ENCODE measurements at places on chromosomes 13 and 19.

DNA sequence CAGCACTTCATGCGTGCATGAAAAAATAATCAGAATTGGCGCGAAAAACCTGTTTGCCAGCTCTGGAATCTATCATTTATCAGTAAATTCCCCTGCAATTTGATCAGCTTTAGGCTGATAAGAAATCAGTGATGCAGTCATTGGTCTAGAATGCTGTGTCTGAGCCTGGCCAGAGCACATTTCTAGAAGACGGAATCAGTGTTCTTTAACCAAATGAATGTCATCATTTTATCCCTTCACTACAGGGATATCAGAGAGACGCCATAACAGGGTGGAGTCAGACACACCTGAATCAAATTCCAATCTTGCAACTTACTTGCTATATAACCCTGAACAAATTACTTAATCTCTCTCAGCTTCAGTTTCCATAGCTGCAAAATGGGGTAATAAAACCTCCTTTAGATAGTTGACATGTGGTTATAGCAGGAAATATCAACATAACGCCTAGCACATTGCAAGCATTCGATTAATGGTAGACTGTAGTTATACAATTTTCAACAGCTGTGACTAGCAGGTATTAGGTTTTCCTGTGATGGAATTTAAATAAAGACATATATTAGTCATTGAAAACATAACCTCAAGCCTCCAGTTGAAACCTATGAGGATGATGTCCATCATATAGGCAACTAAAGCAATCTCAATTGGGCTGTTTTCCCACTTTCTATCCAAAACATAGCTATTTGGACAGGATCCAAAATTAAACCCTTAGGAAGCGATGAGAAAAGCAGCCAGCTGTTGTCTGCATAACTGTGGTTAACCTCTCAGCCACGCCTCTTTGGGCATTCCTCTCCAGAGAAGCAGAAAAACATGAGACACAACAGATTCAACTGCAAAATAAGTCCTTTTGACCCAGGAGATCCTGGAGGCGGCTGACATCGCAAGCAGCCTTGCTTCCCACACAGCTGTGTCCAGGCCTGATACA lies 51.6 kb upstream of the UBL3 start:
- DNase-seq = peak; percentile 72

- no peak for DNase-seq
Measured at GRCh38 chr13:46202188-46202795, 9.4 kb upstream of the LRRC63 start.

DNA sequence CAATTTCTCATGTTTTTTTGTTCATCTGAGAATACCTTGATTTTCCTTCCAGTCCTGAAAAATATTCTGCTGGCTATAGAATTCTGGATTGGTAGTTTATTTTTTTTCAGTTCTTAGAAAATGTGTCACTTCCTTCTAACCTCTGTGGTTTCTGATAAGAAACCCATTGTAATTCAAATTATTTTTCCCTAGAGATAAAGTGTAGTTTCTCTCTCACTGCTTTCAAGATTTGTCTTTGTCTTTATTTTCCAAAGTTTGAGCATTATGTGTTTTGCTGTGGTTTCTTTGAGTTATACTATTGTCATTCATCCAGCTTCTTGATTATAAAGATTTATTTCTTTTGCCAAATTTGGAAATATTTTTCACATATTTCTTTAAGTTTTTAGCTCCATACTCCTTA lies 324.0 kb upstream of the SPRY2 start:
- no peak for DNase-seq

- no peak for DNase-seq
Measured at GRCh38 chr13:112966776-112967175, 2.2 kb upstream of the MCF2L start.

DNA sequence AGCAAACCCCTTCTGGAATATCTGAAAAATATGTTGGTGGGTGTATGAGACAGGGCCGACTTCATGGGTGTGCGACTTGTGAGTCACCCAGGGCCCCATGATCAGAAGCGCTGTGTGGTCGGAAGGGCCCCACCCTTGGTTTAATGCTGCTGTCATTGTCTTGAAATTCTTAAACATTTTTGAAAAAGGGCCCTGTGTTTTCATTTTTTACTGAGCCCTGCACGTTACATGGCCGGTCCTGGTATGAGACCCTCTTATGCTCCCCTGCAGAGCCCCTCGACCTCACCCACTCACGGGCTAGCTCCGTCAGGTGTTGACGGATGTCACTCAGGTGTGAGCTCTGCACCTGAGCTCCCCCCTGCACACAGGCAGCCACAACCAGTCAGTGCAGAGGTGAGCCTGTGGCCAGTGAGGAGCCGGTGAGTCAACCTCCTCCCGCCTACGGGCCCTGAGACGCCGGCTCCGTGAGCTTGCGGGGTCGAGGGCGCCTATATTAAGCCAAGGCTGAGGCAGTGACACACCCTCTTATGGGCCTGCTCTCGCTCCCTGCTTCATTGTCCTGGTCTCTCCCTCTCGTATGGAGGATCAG lies 27.7 kb downstream of the GADD45B start:
- DNase-seq = peak; percentile 79

DNA sequence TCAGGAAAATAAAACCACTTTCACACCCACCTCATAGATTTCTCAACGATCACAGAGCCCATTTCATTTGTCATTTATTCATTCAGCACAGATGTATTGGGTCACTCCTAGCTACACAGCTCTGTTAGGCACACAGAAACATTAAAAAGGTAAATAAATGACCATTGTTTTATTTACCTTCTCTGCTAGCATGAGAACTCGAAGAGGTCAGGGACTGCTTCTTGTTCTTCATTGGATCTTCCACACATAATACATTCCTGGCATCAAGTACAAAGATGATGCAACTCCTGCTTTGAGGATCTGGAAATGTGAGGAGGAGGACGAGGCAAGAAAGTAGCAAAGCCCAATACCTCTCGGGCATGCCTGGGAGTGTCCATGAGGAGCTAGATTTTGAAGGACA lies 168.1 kb downstream of the RBM26 start:
- DNase-seq = no peak

GRCh38 chr19:10998045-10998533 lies 37.3 kb downstream of the SMARCA4 start:
- no peak for DNase-seq

DNA sequence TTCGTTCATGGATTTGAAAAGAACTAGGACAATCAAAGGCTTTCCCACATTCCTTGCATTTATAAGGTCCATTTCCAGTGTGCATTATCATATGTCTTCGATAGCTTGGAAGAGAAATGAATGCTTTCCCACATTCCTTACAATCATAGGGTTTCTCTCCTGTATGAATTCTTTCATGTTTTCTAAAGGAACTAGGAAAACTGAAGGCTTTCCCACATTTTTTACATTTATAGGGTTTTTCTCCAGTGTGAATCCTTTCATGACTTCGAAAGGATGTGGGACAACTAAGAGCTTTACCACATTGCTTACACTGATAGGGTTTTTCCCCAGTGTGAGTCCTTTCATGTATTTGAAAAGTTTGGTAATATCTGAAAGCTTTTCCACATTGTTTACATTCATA lies 19.8 kb downstream of the ZNF709 start:
- no peak for DNase-seq

- no peak for DNase-seq
Measured at GRCh38 chr13:95067303-95067702, 233.9 kb downstream of the ABCC4 start.

GRCh38 chr13:25468325-25469168 lies 96.8 kb downstream of the ATP8A2 start:
- peak; percentile 89 for DNase-seq

DNA sequence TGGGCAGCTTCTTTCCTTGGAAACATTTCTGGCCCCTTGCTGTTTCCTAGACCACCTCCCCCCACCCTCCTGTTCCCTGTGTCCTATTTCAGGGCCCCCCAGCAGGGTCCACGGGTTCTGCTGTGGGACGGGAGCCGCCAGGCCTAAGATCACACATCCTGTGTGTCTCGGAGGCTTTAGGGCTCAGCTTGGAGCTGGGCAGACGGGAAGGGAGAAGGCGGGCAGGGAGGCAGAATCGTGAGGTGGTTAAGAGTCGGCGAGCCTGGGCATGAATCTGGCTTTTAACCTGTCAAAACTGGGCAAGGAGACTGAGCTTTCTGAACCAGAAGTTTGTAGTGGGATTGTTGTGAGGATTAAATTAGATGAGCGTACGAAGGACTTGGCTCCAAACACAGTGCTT lies 4.8 kb downstream of the KCNC3 start:
- DNase-seq = no peak

- no peak for DNase-seq
Measured at GRCh38 chr13:114120591-114121011, 11.8 kb downstream of the RASA3 start.

DNA sequence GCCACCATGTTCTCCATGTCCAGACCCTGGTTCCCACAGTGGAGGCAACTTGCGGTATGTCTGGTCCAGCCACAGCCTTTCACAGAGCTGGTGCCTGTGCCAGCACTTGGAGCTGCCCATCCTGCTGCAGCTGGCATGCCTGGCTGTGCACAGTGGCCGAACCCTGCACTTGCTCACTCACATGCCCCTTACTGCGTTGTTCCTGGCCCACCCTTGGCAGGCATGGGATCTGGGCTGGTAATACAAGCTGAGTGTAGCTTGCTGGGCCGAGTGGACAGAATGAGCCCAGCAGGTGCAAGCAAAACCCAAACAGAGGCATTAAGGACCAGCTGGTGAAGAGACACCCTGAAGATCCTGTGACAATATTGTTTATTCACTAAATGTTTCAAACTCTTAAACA lies 583.9 kb upstream of the SLITRK6 start:
- DNase-seq = no peak

GRCh38 chr13:24142886-24143285 lies 17.6 kb upstream of the SPATA13 start:
- DNase-seq = no peak

GRCh38 chr13:42561752-42562467 lies 12.0 kb upstream of the TNFSF11 start:
- no peak for DNase-seq

DNA sequence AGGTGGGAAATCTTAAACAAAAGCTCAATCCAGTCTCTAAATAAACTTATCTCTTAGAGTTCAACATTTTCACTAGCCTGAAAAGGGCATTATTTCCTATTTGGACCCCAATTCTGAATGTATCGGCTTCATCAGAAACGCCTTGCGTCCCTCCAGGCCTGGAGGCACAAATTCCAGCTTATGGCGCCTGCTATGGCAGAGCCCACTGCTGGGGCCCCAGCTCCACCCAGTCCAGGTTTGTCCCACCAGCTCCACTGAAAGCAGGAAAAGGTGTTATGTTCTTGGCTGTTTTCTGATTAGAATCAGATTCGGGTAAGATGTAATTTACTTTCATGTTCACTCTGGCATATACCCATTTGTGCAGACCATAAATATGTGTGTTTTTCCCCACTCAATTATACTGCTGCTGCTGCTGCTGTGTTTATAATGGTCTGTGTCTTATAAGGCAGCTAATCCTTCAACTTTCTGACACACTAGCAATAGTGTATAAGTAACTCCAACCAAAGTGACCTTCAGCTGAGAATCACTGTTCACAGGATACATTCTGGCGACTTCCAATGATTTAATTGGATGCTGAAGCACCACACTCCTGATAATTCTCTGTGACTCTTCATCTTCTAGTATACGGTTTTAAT lies 6.4 kb downstream of the IRS2 start:
- DNase-seq = no peak

DNA sequence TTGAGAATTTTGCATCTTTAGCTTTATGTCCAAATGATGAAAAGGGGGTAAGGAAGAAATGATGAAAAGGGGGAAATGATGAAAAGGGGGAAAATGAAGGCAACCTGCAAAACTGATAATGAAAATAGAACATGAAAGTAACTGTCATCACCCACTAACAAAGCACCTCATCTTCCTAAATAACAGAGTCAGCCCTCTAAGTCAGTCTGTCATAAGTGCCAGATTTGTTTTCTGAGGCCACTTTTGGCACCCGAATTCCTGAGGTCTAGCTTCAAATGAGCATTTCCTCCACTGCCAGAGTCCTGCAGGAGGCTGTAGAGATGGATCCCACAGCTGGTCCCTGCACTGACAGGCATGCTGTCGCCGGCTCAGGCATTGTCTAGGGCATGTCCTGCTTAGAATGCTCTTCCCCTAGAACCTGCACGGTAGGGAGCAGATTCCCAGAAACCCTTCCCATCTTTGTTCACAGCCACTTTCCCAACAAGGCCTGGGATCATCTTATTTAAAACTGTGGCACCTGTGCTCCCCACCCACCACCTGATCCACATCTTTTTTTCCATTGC lies 25.3 kb downstream of the RAP2A start:
- no peak for DNase-seq

- DNase-seq = no peak
Measured at GRCh38 chr13:42680748-42681147, 100.6 kb upstream of the FAM216B start.

DNA sequence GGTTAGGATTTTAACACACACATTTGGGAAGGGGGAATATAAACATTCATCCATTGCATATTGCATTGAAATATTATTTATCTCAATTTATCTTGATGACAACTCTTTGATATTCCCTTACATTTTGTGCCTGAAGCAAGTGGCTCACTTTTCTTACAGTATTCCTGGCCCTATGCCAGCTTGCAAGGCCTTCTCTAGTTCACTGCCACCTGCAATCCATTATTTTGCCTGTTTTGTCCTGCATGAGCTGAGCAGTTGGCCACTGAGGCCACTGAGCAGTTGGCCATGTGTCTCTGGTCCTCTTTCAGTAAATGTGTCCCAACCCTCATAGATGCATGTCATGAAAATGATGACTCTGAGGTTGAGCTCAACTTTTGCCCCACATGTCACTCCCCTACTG lies 49.8 kb downstream of the CBY2 start:
- DNase-seq = no peak

DNA sequence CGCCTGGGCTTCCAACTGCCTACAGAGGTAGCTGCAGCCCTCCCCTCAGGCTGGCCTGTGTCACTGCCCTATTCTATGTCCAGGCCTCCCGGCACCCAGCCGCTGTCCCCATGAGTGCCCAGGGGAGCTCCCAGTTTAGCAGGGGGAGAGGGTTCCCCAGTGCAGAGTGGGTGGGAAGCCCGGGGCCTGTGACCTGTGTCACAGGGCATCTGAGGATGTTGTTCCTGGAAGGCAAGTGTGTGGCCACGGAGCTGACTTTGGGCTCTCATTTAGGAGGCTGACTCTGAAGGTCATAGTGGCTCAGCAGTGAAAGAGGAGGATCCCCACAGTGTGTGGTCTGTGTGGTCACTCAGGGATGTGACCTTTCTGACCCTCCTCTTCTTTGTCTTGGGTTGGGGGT lies 25.1 kb downstream of the PPP1R37 start:
- DNase-seq = no peak

GRCh38 chr19:2261438-2262172 lies 5.4 kb upstream of the JSRP1 start:
- DNase-seq = no peak

DNA sequence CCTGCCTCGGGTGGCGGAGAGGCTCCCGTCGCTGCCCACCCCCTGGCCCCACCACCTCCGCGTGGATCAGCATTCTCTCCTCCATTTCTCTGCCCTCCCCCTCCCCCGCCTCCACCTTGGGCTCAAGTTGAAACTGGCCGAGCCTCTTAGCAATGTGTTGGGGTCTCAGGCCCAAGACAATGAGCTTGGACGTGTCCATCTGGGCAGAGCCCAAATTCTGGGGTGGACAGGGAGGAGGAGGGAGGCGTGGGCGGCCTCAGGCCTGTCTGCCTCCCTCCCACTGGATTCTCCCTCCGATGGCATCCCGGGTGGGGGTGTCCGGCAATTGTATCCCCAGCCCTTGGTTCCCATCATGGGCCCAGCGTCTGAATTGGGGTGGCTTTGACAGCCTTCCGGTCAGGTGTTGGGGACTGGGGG lies 1.2 kb downstream of the CELF5 start:
- no peak for DNase-seq
